ENCODE measurements at places on chromosomes 3 and 15.

DNA sequence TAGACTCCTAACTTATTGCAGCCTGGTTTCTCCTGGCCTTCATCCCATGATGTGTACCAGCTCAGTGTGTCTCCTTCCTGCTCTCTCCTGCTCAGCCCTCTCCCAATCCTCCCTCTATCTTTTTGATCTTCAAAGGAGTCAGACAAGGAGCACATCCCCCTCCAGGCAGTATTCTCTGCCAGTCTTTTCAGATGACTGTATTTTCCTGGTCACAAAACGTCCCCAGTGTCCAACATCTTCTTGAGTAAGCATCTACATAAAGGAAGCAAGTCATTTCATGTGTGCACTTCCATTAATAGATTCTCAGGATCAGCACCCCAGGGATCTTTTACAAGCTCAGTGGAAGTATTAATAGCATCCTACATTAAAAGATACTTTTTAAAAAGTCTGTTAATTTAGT, 148.9 kb upstream of the THBS1 start:
- DNase-seq, result no peak

DNA sequence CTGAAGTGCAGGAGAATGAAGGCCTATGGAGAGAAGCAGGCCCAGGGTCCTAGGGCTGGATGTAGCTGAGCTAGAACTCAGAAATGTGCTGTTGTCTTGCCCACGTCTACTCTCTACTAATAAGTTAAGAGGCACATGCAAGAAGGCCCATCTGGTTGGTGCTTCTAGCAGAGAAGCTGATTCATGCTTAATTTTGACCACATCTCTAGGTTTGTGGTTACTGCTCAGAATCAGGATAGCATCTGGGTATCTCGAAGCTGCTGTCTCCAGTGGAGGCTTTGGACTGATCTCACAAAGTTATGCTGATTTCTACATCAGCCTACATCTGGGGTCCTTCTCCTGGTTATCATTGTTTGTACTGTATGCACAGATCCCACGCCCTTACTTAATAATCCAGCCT, 87.3 kb downstream of the CACNA1D start:
- no peak for DNase-seq

GRCh38 chr3:12062605-12063004, 58.4 kb downstream of the SYN2 start:
- no peak for DNase-seq

- DNase-seq, result no peak
These were observed 193.0 kb upstream of the TPM1 start for GRCh38 chr15:62849316-62850106.
